Liver (tissue), 10 donors: ENCODE measurements at places on chromosomes 5 and 9.

- DNase-seq, result no peak
These were observed 69.5 kb upstream of the RAD23B start for GRCh38 chr9:107213561-107214028.

DNA sequence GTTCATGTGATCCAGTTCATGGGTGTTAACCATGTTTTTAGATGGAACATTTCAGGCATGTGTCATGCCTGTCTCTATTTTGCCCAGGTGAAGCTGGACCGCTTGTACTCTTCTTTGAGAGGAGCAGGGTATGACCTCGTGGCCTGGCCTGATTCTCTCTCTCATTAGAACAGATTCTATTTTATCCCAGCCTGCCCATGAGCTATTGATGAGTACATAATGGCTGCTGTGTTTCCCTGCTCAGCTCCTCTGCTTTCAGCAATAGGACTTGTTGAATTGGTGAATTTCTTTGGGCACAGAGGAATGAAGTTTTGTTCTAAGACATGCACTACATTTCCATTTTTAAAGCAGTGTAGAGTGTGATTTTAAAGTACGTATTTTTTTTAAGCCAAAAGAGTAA is 86.2 kb downstream of the HACD4 start:
- DNase-seq, result no peak

DNA sequence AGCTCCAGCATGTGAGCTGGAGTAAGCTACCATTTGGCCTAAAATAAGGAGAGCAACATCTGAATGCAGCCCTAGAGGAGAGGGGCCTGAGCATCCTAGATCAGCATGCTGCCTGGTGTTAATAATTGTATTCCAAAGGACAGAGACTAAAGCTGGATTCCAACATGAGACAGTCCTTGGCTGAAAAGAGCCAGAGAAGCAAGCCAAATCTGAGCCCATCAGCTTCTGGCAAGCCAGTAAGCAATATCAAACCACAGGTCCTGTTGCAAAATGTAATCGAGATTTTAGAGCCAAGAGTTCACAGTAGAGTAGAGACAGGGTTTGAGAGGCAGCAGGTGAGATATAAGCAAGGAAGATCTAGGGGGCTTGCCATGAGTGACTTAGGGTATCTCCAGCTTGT is 42.3 kb upstream of the DMAC1 start:
- no peak for DNase-seq

DNA sequence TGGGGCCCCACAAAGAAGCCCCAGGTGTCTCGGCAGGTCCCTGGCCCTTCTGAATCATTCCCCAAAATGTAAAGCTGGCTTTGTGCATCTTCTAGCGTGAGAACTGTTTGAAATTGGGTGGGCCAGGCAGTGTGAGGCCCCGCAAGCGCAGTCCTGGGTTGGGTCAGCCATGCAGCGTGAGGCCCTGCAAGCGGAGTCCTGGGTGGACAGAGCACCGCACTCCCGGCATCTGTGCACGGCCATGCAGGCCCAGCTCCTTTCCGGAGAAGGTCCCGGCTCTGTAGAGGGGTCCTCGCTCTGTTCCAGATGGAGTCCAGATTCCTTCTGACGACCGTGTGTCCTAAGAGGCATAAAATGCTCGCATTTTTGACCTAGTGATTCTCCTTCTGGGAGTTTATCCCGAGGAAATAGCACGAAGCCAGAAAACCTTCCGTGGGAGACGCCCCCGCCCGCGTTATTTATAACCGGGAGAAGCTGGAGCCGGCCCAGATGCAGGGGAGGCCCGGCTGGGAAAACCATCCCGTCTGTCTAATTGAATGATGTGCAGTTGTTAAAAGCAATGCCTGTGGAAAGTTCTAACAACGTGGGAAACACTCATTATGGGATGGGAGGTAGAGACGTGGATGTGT is 19.4 kb upstream of the NOTCH1 start:
- DNase-seq, result no peak

GRCh38 chr5:93993161-93993560 is 251.8 kb upstream of the POU5F2 start:
- DNase-seq, result no peak

GRCh38 chr5:140840978-140841962 is at the start of gene PCDHA8:
PCDHA8 (plus strand) TSS chr5:140841187; CDS start chr5:140841322, 135 bp downstream.
- no peak for DNase-seq

GRCh38 chr5:143182106-143182505 is 221.4 kb downstream of the NR3C1 start:
- DNase-seq, result no peak

GRCh38 chr9:136198605-136199083 is 6.3 kb downstream of the LHX3 start:
- no peak for DNase-seq

DNA sequence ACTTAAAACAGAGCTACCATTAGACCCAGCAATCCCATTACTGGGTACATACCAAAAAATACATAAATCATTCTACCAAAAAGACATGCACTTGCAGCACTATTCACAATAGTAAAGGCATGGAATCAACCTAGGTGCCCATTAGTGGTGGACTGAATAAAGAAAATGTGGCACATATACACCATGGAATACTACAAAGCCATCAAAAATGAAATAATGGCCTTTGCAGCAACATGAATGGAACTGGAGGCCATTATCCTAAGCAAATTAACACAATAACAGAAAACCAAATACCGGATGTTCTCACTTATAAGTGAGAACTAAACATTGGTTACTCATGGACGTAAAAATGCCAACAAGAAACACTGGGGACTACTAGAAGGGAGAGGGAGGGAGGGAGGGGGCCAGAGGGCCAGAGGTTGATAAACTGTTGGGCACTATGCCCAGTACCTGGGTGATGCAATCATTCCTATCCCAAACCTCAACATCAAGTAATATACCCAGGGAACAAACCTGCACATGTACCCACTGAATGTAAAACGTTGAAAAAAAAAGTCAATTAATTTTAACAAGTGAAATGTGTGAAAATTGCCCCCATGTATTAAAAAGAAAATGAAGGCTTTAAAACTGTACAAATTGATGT is 24.5 kb upstream of the GPR150 start:
- no peak for DNase-seq

GRCh38 chr5:156219483-156220005 is 107.4 kb upstream of the SGCD start:
- no peak for DNase-seq

- no peak for DNase-seq
These were observed 743.0 kb upstream of the NUDT12 start for GRCh38 chr5:104305602-104306001.

DNA sequence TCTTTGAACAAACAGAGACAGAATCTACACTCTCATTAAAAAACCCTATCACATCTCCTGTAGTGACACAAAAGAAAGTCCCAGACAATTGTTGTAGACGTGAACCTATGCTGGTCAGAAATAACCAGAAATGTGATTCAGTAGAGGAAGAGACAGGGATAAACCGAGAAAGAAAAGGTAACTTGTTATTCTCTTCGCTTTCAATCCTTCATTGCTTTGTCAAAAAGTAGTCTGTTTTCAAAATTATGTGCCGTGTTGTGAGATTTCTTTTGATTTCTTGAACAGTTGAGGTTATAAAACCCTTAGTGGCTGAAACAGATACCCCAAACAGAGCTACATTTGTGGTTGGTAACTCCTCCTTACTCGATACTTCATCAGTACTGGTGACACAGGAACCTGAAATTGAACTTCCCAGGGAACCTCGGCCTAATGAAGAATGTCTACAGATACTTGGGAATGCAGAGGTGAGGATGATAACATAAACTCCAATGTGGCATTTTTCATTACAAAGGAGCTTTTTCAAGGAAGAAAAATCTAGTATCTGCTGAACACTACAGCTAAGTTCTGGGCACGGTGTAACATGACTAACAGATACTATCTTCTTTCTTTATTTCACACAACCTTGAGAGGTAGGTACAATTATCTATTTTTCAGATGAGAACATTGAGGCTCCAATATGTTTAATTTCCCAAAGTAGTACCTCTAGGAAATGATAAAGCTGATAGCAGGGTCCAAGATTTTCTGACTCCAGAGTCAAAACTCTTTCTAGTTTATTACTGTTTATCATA is 14.3 kb downstream of the HMGCR start:
- no peak for DNase-seq
